Activated CD4-positive, alpha-beta T cell treated with anti-CD3 and anti-CD28 coated beads, Interleukin-2, Interleukin-6, amounts not matched to agents 100 ng/mL and 50 ng/mL, durations not matched to agents 16 hours and 8 hours (primary cell): ENCODE measurements at places on chromosomes 2 and 18.

DNA sequence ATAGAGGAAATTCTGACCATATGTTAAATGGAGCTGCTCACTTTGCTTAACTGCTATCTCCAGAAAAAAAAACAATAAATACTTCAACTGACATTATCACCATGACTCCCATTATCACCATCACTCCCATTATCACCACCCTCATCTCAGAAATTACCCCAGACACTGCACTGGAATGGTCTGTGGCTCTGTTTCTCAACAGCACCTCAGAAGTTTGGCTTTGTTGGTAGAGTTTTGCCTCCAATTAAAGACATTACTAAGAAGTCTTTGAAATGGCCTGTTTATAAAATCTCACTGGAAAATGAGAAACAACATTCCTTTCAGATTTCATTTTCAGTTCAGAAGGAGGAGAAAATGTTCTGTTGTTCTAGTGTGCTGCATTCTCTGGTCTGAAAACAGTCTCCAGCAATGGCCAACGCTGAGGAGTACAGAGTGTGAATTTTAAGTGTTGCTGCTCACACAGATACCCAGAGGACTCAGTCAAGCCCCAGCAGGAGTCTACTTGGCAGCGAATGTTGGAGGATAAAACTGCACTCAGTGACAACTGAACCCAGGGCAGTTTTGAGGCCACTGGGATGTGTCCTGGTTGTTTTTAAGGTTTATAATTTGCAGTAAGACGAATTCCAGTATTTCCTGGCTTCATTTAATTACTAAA is 364.5 kb upstream of the CDH2 start:
- DNase-seq, result no peak

GRCh38 chr2:148459377-148459778 is 185.2 kb upstream of the EPC2 start:
- peak; percentile 20 for DNase-seq

DNA sequence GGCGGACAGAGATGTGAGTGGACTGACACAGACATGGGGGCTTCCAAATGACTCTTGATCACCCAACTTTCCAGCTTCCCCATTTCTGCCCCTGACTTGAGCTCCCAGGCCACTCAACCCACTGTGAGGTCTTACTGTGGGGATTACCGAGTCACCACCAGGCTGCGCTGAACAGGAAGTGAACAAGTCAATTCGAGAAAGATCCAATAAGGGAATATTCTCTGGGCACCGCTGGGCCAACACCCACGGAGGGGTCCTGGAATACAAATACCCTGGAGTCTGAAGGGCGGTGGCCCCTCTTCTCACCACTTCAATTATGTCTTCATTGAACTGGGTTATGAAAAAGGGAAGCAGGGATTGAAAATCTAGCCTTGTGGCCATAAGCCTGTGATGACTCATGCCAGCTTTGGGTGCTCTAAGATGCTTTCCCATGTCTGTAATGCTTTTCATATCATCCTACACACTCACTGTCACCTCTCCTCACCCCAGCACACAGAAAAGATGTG is 37.7 kb downstream of the BCL11A start:
- no peak for DNase-seq

DNA sequence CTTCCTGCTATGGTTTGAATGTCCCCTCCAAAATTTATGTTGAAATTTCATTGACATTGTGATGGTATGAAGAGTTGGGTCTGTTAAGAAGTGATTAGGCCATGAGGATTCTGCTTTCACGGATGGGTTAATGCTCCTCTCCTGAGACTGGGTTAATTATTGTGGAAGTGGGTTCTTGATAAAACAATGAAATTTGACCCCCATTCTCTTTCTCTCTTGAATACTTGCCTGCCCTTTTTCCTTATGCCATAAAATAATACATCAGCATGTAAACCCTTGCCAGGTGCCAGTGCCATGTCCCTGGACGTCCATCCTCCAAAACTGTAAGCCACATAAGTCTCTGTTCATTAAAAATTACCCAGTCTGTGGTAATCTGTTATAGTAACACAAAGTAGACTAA is 352.8 kb downstream of the LRRTM4 start:
- DNase-seq, result no peak

DNA sequence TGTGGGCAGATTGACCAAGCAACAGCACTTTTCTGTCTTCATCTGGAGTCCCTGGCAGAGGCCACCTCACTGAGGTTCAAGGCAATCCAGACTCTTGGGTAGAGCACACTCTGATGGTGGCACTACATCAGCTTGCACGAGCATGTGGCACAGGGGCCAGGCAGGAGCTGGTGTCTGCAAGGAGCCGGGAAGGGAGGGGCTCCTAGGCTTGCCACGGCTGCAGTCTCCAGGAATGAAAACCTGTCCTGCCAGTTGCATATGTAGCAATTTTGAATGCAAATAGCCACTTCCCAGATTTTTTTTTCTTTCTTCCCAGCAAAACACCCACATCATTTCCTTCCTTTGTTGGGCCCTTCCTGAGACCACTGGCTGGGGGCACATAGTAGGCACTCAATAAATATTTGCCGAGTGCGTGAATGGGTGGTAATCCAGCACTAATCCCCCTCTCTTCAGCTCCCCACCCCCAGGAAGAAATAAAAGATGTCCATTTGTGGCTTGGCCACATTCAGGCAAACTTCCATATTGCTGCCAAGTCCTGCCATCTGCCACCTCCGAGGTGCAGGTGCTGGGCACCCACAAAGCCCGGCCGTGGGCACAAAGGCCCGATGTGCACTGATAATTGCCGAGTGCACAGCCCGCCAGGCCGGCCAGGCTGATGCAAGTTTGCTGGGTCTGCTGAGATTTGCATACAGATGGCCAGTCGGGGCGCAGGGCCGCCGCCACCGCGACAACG is 72.4 kb downstream of the MYCN start:
- no peak for DNase-seq

GRCh38 chr2:30656079-30656478 is 151.2 kb downstream of the CAPN13 start:
- no peak for DNase-seq

GRCh38 chr2:172293952-172294351 is 133.4 kb upstream of the ITGA6 start:
- no peak for DNase-seq
